Stimulated activated CD8-positive, alpha-beta memory T cell treated with anti-CD3 and anti-CD28 coated beads, Interleukin-7, amount 100 ng/mL, for 1 hour (primary cell): ENCODE measurements at places on chromosomes 1 and 21.

DNA sequence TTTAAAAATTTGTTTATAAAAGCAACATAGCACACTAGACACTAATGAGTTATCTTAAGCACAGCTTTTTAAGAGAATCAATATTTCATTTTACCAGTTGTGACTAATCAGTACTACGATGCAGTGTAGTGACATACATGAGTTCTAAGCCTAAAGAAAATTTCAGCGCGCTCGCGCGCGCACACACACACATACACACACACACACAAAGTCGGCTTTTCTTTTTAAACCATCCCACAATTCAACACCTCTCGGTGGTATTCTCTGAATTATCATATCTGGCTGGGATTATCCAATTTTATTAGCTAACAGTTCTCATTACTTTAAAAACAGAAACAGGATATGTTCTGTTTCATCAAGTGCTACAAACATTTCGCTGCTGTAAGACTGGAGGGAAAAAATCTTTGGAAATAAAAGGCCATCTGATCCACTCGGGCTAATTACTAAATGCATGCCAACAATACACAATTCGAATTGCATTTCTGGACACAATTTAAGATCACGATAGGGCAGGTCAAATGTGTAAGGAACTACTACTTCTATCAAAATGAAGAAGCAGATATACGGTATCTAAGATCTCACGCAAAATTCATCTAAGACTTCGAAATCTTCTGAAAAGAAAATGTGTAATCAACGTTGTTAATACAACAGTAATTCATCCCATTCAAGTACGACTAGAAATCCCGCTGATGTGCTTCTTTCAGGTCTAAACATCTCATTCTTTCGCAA lies 1.2 kb downstream of the TUT4 start:
- no peak for DNase-seq

DNA sequence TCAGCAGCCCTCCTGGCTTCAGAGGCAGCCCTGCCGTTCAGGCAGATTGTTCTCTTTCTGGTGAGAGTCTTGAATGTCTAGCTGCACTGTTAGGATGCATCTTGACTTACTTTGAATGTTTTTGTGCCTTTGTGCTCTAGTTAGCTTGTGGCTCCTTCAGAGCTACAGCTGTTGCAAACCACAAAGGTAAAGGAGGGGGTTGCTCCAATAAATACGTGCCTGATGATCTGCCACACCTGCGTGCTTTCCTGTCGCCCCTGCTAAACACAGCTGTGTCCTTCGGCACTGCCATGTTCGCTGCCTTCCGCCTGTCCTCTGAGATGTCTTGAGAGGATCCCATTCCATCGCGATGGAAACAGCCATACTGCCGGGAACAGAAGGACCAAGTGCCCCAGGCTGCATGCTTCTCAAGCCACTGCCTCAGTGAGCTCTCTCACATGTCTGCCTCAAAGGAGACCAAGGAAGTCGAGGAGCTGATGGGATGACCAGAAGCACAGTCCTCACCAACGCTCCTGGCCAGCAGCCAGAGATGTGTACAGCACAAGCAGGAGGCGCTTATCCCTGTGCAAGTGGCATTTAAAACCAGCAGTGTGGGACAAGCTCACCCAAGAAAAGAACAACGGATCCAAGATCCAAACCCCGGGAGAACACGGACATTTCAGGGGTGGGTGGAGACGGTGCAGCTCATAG lies 12.0 kb upstream of the SMIM12 start:
- no peak for DNase-seq

- DNase-seq, result no peak
Measured at GRCh38 chr1:42340093-42340492, 5.1 kb upstream of the FOXJ3 start.

- no peak for DNase-seq
Measured at GRCh38 chr1:7257225-7257624, 472.0 kb downstream of the CAMTA1 start.

GRCh38 chr1:202004711-202005110 lies 5.7 kb upstream of the ELF3 start:
- DNase-seq, result no peak

- DNase-seq, result no peak
Measured at GRCh38 chr1:179369751-179370341, 4.1 kb downstream of the AXDND1 start.

- DNase-seq, result no peak
Measured at GRCh38 chr1:32239337-32239736, 7.7 kb upstream of the FAM167B start.

GRCh38 chr21:35138665-35139381 lies 89.7 kb upstream of the RUNX1 start:
- DNase-seq, result no peak

DNA sequence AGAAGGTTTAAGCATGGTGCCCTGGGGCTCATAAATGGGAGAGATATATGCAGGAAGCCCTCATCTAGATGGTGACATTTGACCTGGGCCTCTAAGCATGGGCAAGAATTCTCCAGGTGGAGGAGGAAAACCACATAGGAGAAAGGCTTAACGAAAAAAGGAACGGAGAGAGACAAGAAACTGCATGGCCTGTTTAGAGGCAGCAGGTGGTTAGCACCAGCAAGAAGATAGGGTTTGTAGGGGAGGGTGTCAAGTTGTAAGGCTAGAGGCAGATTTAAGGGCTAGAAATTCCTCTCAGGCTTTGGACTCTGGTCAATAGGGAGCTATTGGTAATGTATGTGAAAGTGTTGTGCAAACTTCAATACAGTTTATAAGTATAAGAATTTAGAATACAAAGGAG lies 8.2 kb upstream of the MAPKAPK2 start:
- no peak for DNase-seq

DNA sequence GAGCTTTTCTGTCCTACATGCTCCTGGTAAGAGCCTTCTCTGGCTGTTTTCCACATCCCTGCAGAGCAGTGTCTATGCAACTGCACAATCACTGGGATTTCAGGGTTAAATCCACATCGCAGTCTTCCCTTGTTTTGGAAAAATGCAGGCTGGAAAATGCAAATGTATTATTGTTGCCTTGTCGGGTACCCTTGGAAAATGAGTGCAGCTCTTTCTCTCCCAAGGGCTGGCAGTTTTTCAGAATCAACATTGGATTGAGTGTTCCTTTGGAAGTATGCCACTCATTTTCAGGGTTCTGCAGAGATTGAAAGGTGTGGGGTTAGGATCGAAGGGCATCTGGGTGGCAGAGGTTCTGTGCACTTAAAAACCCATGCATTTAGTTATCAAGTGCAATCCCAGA lies 3.2 kb downstream of the NOS1AP start:
- no peak for DNase-seq

GRCh38 chr21:32389337-32390015 lies 3.3 kb downstream of the URB1 start:
- DNase-seq, result no peak

GRCh38 chr1:110645821-110646735 lies 28.7 kb downstream of the KCNA3 start:
- DNase-seq, result no peak

DNA sequence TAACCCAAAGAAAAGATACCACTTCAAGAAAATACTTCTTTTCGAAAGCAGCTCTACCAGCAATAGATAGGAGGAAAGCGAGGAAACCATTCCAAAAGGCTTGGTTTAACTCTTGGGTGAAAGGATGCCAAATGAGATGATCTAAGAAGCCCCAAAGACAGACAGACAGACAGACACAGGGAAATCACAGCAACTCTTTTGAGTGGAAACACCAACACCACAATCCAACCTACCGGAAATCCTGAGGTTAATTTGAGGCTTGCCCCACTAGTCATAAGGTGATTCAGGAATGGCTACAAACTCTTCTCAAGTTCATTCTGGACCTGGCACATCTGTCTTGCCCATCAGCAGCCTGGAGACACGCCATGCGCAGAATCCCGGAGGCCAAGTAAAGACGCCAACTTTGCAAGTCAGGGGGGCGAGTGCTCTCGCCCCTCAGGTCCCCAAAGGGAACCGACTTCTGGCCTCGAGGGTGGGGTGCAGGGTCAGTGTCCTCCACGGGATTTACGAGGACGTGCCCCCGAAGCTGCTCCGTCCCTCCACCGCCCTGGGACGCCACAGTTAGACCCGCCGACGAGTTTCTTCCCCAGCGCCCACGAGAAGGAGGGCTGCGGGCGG lies 778 bp downstream of the EVI5 start:
- DNase-seq, result no peak

GRCh38 chr1:226026833-226027232 lies 27.7 kb upstream of the SDE2 start:
- DNase-seq, result no peak

GRCh38 chr1:186473047-186473446 lies 12.1 kb upstream of the PDC start:
- DNase-seq, result no peak
